Renal cortex interstitium (tissue), 15 donors: ENCODE measurements at places on chromosomes 4 and X. TPM values are rescaled to one million over a fixed set of nuclear protein-coding genes. Genes with fewer than 3 reads are reported as not detected.

DNA sequence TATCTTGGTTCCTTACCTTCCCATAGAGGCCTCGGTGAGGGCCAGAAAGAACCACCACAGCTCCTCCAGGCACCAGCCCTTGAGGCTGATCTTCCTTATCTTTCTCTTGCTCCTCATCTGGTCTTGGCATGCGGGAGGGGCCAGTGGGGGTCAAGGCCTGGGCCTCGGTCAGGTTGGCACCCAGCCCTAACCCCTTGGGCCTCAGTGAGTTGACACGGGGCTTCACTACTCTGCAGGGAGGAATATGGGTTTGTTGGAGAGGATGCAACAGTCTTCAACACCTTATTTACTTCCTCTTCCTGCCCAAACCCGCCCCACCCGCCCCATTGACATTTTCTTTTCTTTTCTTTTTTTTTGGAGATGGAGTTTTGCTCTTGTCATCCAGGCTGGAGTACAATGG, 6.0 kb downstream of the GPKOW start:
- DNase-seq = no peak

- DNase-seq = no peak
These were observed 482.6 kb downstream of the IDS start for GRCh38 chrX:149022485-149022884.

GRCh38 chr4:146336410-146336807, 122.1 kb downstream of the REELD1 start:
- DNase-seq = no peak

Gene HTT
- 30.8 TPM for polyA plus RNA-seq

- DNase-seq = no peak
These were observed 20.2 kb downstream of the ANXA3 start for GRCh38 chr4:78571804-78572203.

DNA sequence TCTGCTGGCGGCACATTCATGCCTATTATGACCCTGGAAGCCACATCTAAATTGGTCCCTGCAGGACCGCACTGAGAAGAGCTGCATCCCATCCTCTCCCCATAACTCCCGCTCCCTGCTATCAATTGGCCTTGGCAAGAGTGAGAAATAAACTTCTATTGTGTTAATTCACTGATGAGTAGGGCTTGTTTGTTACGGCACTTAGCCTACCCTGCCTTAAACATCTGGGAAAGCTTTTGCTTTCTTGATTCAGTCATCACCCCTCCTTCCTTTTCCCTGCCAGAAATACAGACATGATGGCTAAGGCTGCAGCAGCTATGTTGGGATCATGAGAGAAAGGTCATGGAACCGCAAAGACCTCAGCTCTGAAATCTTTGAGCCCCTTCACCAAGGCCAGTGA, 36.5 kb downstream of the SUPT20HL2 start:
- DNase-seq = no peak

DNA sequence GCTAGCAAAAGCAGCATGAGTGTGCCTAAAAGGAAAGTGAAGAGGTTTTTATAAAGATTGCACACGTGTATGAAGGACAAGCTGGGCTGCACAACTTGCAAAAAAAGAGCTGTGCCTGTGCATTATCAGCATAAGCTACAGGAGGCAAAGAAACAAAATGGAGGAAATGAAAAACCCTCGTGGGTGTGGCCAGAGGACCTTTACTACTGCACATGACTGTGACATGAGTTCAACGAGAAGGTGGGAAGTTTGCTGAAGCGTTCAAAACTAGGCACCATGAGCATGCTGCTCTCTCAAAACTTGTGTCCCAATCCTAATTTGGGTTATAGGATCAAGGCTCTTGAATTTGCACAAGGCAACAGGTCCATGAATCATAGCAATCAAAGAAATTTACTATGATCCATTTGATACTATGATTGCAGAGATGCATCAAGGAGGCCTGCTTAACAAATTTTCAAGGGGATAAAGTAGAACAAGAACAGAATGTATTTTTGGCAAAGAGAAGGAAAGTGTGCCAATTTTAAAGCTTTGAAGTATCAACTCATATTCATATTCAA, 38.1 kb upstream of the CXorf38 start:
- no peak for DNase-seq

Gene GPR143
- polyA plus RNA-seq = 14.5 TPM

- no peak for DNase-seq
These were observed 17.3 kb upstream of the SASH3 start for GRCh38 chrX:129762448-129762847.

Gene TAF7L
- 0.62 TPM for polyA plus RNA-seq

- no peak for DNase-seq
These were observed 26.8 kb upstream of the SPARCL1 start for GRCh38 chr4:87555773-87556619.

GRCh38 chr4:122232633-122233032, 80.5 kb downstream of the BLTP1 start:
- no peak for DNase-seq

GRCh38 chr4:9988363-9988749, 32.9 kb downstream of the SLC2A9 start:
- DNase-seq = no peak

Gene ATP1B4
- polyA plus RNA-seq = not detected

DNA sequence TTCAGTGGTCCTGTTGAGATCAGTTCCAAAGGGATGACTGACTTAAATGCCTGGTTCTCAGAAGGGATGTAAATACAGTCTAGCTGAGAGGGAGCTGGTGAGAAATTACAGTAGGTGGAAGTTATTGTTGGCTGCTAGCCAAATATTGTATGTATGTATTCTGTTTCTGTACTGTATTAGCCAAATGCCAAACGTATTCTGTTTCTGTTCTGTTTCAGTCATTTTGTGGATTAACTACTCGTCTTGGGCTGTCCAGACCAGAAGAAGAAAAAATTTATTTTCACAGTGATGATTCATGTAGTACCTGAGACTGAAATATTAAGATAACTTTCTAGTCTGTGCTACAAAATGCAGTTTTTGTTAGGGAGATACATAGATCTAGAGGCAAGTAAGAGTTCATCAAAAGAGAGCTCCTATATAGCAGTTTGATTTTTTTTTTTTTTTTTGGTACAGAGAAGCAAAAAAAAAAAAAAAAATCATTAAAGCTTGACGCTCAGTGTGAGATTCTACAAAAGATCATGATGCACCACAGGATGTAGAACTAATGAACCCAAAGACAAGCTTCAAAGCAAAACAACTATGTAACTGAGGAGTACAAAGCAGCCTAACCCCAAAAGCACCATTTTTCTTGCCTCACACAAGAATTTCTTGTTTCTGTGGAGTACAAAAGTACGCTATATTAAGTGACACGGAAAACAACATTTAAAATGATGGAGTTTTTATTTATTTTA, 54.8 kb downstream of the CASP6 start:
- DNase-seq = no peak

Gene MAP7D2
- polyA plus RNA-seq = 3.2 TPM

GRCh38 chrX:136766785-136767103, 14.0 kb downstream of the ARHGEF6 start:
- no peak for DNase-seq

DNA sequence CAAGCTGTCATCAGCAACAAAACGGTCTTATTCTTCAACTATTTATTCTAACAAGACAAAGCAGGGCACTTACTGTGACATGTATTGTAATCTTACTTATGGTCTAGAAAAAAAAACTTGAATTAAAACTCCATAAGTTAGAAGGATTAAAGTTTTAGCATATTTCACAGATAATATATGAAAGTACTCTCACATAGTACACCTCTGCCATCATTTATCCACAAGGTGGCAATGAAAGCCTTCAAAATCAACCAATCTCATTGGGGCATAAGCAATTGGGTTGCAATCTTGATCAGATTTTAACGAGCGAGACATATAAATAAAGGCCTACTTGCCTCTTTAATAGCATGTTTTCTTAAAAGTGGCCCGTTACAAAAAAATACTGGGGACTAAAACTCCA, 1382.9 kb downstream of the FAM133A start:
- no peak for DNase-seq

DNA sequence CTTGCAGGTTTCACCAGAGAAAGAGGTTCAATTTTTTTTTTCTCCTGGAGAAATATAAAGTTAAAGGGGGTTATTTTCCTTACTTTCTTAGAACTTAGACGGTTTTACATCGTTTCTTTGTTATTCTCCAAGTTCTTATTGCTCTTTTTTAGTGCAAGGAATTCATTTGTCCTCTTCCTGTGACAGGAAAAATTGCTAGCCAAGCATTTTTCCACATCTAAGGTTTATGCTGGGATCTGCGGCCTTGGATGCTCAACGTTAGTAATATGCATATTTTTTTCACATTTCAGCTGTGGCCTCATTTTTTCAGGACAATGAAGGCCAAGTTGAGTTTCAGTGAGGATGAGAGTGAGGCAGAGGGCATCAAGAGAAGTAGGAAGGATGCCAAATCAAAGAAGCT, 948.9 kb downstream of the PCDH19 start:
- no peak for DNase-seq

- DNase-seq = no peak
These were observed 8.3 kb downstream of the L1CAM start for GRCh38 chrX:153877571-153878261.

DNA sequence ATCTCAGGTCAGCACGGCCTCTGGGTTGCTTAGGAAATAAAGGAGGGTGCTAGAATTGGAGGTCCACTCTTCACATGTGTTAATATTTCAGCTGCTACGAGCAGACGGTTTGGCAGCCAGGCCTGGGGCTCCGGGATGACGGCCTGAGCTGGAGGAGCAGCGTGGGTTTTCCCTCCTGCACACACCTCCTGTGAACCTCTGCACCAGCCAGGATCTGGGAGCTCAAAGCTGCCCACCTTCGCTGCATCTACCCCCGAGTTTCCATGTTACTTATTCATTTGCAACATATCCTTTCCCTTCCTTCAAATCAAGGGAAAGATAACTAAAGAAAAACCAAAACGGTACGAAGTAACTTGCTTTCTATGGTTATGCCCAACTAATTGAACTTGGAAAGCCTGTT, 13.6 kb downstream of the STOX2 start:
- no peak for DNase-seq

- DNase-seq = no peak
These were observed 7.1 kb downstream of the SLC49A3 start for GRCh38 chr4:681736-682451.

DNA sequence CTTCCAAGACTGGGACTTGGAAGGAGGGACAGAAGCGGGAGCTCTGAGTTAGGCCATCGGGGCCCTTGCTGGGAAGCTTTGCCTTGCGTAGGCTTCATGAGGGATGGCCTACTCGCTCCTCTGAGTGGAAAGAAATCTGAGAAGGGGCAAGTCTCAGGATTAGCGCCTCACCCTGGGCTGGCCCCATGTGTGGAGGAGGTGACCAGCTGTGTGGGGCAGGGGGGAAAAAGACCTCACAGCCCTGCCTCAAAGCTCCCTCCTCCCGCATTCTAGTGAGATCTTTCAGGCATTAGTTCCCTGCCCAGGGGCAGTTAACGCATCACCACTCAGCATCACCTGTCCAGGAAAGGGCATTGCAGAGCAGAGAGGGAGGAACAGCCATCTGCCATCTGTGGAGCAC, 156.1 kb downstream of the ENPP6 start:
- DNase-seq = no peak

GRCh38 chr4:77586951-77587383, 18.7 kb upstream of the CXCL13 start:
- DNase-seq = no peak

DNA sequence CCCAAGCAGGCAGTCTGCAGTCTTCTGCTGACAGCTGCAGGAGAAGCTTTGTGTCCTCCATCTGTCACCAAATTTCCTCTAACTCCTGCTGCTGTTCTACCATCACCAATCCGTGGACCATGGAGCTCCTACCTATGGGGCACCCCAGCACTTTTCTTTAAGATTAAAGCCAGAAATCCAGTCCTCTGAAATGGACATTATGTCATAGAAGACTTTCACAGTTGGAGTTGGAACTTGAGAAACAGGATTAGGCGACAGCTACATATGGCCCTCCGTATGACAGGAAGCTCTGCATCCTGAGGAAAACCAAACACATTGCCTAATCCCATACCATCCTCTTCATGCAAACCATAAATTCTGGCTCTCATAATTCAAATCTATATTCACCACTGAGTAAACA, 470.6 kb upstream of the GALNTL6 start:
- DNase-seq = no peak

Gene HDX
- polyA plus RNA-seq = 5.2 TPM

- no peak for DNase-seq
These were observed 178.7 kb downstream of the FBXW7 start for GRCh38 chr4:152357206-152357605.

DNA sequence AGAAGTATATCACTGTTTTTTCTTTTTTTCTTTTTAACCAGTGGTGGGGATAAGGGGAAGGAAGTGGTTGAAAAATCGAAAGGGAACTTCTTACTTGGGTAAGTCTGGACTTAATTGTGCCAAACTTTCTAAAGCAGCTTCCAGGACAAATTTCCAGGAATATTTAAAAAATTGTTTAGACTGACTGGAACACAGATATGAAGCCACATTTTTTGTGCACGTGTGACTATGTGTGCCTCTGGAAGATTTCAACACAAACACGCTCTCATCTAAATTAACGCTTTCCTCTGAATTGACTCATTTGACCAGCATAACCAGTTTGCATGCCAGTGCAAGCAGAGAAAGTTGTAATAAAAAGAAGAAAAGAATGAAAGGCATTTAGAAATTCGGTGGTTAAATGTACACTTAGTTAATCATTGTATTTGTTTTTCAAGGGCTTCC, 18.8 kb upstream of the YTHDC1 start:
- DNase-seq = no peak

Gene CXCL1
- polyA plus RNA-seq = 0.55 TPM

Gene MAGEA2B
- not detected for polyA plus RNA-seq

- no peak for DNase-seq
These were observed 949.9 kb downstream of the TECRL start for GRCh38 chr4:63459329-63459728.

Gene ABCB7
- polyA plus RNA-seq = 30.8 TPM

DNA sequence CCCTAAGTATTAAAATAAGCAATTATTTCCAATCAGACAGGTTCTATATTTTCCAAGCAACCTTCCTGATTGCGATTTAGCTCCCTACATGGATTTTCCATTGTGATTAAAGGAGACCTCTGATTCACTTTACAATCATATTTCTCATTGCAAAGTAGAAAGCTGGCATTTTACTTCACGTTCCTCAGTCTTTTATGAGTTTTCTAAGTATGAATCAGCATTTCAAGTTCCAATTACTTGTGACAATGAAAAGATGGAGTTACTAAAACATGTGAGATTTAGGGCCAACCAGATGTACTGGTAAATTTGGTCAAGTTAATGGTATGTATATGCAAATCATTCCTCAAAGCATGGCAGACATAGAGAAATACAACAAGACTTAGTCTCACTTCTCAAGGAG, 206.2 kb downstream of the KCNIP4 start:
- DNase-seq = no peak

Gene GIMD1
- polyA plus RNA-seq = not detected

Gene STPG2
- 0.51 TPM for polyA plus RNA-seq

Gene L1CAM
- polyA plus RNA-seq = 57.4 TPM
